ENCODE measurements at places on chromosomes 6 and 20.

- no peak for DNase-seq
Measured at GRCh38 chr6:2733324-2733723, 17.4 kb downstream of the MYLK4 start.

- no peak for DNase-seq
Measured at GRCh38 chr6:115691433-115691832, 369.3 kb downstream of the FRK start.

- no peak for DNase-seq
Measured at GRCh38 chr6:166415306-166415705, 32.6 kb upstream of the MPC1 start.

DNA sequence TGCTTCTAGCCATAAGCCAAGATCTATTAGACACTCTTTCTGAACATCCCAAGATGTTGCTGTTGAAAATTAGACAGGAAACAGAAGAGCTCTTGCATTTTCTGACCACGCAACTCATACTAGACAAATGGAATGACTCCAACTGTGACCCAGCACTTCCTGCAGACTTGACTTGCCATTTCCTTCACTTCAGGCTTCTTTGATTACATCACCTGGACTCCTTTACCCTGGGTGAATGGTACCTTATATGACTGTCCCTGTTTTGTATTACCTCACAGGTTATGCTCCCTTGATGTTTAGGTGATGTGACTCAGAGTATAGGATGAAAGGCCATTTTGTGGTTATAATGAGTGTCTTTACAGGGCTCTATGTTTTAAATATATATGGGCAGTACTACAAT is 236.1 kb downstream of the BMP2 start:
- DNase-seq: no peak

- no peak for DNase-seq
Measured at GRCh38 chr6:132789396-132789776, 9.1 kb downstream of the SLC18B1 start.

GRCh38 chr6:138999949-139000725 is 12.1 kb upstream of the REPS1 start:
- no peak for DNase-seq

DNA sequence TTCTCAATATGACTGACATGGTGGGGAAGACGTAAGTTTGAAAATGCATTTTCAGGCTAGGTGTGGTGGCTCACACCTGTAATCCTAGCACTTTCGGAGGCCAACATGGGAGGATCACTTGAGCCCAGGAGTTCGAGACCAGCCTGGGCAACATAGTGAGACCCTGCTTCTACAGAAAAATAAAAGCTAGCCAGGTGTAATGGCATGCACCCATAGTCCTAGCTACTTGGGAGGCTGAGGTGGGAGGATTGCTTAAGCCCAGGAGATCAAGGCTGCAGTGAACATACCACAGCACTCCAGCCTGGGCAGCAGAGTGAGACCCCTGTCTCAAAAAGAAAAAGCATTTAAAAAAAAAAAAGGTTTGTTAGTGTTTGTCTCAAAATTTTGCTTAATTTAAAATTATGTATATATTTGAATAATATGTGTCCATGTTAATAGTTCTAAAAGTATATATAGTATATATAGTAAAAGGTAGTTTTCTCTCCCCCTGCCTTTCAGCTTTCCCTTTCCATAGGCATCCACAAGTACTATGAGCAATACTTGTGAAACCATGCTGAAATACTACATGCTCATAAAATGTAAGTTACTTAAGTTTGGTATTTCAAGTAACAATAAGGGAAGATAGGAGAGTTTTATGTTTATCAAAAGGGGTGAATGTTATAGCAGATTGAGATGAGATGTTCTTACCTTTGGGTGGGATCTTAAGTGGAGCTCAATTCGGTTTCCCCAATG is 15.1 kb downstream of the PTPRA start:
- no peak for DNase-seq

GRCh38 chr6:41277605-41278004 is 8.9 kb downstream of the TREM1 start:
- no peak for DNase-seq

- no peak for DNase-seq
Measured at GRCh38 chr20:112396-112795, 24.9 kb downstream of the DEFB125 start.

- DNase-seq: no peak
Measured at GRCh38 chr6:156161471-156161870, 615.7 kb upstream of the ARID1B start.

GRCh38 chr6:3987053-3987452 is 91.9 kb downstream of the FAM217A start:
- no peak for DNase-seq

DNA sequence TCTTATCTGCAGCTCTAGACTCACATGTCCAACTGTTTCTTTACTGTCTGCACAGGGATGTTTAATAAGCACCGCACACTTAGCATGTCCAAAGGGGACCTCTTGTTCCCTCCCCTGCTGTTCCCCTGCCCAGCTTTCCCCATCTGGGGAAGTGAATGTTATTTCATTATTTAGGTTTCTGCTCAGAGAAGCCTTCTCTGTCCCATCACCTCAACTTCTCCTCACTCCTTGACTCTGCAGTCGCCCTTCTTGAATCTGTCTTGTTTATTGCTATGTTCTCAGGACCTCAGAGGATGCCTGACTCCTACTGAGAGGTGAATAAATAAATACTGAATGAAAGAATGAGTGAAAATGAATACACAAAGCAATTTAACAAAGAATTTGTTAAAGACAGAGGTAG is 121.0 kb downstream of the SASH1 start:
- no peak for DNase-seq

GRCh38 chr20:43960231-43960630 is 45.6 kb downstream of the TOX2 start:
- no peak for DNase-seq

DNA sequence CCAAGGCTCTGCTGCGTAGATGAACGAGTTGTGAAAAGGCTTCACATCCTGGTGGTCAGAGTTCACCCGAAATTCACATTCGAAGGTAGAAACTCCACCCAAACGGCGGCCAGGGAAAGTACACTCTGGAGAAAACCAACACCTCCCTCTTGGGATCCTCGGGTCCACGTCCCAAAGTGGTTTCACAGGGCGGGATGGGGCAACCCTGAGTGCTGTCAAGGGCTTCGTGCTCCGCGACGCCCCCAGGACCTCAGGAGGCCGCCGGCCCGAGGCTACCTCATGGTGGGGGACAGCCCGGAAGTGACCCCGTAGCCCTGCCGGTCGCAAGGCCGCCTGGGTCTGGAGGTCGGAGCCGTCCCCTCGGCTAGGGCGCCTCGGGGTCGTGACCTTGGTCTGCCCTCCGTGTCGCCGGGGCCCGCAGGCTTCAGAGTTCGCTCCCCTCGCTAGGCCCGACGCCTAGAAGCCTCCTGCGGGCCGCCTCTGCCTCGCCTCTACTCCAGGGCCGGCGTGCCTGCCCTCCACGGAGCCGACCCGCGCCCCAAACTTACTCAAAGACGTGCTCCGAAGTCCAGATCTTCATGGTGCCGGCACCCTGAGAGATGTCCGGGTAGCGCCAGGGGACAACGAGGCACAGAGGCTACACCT is at the start of gene PRELID3B:
PRELID3B (minus strand) TSS at position 636 of the 645 bp plus-strand sequence; CDS start at position 580, 56 bp downstream.
- DNase-seq: no peak

GRCh38 chr20:44552950-44553908 is 29.1 kb upstream of the PKIG start:
- no peak for DNase-seq

DNA sequence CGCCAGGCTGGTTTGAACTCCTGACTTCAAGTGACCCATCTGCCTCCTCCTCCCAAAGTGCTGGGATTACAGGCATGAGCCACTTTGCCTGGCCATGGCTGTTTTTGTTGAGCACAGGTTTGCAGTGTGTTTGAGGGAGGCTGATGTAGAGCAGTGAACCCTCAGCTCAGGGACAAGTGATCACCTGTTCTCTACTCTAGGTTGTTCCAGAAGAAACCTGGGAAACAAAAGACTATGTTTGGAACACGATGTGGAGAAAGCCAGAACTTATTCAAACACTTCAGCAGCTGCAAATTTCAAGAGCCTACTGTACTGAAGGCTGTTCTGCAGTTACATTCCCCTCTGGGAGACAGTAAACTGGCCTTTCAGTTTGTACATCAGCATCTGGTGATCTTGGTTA is 4.7 kb downstream of the TULP1 start:
- no peak for DNase-seq

DNA sequence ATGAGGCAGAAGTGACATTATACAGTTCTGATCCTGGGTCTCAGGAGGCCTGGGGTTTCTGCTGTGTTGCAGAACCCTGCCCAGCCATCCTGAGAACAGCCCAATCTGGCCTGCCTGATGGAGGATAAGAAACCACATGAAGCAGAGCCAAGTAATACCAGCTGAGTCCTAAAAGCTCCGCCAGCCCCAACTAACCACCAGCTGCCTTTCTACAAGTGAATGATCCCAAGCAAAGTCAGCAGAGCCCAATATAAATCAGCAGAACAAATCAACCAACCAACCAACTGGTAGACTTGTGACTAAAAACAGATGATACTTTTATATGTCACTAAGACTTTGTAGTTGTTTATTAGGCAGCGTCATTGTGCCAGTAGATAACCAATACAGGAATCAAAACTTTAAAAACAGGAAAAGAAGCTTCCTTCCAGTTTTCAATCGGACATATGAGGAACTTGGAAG is 52.1 kb downstream of the SNX5 start:
- DNase-seq: no peak

- DNase-seq: no peak
Measured at GRCh38 chr6:75076009-75076408, 129.8 kb downstream of the COL12A1 start.

GRCh38 chr6:26032340-26033084 is 54.7 kb upstream of the HFE start:
- no peak for DNase-seq

- peak; percentile 2 for DNase-seq
Measured at GRCh38 chr6:30483677-30484279, 5.5 kb upstream of the HLA-E start.

GRCh38 chr6:93210908-93211307 is 208.5 kb downstream of the EPHA7 start:
- no peak for DNase-seq

DNA sequence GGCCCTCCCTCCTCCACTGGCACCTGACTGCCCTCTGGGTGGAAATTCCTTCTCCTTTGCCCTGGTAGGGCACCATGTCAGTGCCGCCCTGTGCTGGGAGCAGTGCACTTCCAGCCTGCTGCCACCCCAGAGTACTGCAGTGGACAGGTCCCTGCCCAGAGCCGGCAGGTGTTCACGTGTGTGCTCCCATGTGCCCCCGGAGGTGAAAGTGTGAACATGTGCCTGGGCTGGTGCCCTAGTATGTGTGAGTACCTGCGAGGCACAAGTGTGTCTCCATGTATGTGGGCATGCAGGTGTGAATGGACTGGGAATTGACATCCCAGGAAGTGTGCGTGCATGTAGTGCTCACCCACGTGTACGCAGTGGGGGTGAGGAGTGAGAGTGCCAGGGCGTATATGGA is 29.4 kb downstream of the SDCBP2 start:
- no peak for DNase-seq

DNA sequence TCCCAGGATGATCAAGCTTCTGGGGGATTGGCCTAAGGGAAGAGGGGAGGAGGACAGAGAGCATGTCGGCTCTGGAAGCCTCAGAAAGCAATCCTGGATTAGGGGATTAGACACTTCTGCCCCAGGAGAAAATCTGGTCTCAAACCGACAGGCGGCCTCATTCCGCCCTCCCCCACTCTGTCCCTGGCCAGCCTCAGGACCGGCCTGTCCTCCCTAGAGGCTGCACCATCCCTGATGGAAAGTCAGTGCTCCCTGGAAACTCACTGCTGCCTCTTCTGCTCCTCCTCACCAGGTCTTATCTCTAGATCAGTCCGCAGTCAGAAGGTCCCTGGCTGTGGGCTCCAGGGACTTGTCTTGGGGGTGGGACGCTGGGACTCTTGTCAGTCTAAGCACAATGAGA is 905 bp upstream of the SLC12A5 start:
- DNase-seq: no peak

DNA sequence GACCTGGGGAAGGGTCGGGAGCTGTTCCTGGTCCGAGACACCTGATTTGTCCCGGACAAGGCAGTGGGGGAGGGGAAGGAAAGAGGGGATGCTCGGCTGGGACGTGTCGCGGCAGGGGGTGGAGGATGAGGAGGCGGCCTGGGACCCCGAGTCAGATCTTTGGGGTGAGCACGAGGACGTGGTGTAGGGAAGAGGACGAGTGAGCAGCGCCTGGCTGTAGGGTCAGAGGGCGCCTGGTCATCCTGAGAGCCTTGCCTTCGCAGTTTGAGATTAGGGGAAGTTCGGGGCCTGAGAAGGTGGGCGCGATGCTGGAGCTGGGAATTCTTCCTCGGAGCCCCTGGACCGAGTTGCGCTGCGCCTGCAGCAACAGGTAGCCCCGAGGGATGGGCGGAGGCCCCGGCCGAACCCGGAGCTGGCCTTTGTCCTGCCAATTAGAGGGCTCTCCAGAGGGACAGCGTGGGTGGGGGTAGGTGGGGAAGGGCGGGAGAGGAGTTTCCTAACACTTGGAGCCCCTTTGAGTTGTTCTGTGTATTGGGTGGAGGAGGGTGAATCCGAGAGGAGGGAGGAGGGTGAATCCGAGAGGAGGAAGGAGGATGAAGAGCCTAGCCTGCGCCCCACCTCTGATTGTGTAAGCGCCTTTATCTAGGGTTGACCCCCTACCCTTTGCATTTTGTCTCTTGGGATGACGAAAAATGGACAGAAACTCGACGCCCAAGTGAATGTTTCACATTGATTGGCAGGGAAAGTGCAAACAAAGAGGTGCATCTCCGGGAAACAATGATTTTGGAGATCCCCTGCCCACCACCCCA is 72.0 kb downstream of the SOX4 start:
- no peak for DNase-seq

DNA sequence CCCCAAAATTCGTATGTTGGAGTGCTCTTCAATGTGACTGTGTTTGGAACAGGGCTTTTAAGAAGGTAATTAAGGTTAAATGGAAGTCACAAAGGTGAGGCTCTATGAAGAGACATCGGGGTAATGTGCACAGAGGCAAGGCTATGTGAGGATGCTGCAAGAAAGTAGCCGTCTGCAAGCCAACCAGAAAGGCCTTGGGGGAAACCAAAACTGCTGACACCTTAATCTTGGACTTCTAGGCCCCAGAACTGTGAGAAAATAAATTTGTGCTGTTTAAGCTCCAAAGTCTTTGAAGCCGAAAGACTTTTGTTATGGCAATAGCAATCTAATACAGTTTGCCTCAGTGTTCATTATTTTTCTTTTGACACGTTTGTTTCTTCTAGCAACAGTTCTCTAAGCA is 2.4 kb upstream of the IRAK1BP1 start:
- DNase-seq: no peak

DNA sequence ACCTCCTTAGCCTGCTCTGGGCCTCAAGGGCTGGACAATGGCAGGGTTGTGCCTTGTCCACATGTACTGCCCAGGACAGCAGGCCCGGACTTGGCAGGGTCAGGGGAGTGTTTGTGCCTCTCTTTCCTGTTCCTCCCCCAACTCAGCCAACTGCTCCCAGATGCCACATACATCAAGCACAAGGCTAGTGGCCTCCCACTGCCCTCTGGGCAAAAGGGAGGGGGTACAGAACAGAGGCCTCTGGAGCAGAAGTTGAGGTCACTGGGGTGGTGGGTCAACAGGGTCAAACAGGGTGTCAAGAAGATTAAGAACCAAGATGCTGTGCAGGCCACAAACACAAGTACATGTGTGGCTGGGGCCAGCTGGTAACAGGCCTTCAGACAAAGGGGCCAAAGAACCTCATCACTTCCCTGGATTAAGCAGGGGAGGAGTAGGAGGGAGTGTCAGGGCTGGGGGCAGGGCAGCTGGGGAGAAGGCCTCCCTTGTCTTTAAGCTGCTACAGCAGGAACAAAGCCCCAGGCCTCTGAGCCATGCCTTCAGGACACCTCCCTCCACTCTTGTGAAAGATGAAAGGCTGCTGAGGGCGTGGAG is 36.0 kb downstream of the KCNK5 start:
- DNase-seq: no peak

Measured in NCI-H2081 treated with DMSO at 0.1 percent for 48 hours (cell line).